ENCODE measurements at places on chromosomes 2 and 18.

GRCh38 chr2:21947046-21947445, 823.3 kb downstream of the TDRD15 start:
- no peak for DNase-seq

DNA sequence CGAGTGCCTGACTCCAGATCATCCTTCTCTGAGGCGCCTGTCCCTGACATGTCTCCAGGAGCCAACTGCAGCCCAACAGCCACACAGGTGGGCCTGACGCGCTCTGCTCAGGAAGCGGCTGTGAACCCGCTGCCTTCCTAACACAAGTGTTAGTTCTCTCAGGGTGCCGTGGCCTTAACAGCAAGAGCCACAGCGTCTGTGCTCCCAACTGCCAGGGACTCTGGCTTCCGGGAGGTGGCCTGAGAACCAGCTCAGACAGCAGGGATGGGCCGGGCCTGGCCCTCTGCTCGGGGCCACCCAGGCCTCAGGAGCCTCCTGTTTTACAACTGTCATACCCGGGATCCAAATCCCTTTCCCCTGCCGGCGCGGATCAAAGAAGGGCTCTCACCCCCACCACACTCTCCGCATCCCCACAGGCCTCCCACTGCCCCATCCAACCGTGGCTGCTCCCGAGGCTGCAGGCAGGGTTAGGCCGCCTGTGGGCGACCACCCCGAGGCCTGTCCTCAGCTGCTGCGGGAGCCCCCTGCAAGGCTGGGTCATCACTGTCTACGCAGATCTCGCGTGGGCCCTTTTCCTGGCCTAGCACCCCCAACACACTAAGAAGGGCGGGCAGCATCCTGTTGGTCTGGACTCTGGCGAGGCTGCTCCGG, 114.2 kb upstream of the ZNF236 start:
- DNase-seq, result no peak

GRCh38 chr2:173524256-173524955, 169.7 kb downstream of the CDCA7 start:
- no peak for DNase-seq

- peak; percentile 86 for DNase-seq
Measured at GRCh38 chr18:48767090-48767690, 183.6 kb downstream of the SMAD7 start.

DNA sequence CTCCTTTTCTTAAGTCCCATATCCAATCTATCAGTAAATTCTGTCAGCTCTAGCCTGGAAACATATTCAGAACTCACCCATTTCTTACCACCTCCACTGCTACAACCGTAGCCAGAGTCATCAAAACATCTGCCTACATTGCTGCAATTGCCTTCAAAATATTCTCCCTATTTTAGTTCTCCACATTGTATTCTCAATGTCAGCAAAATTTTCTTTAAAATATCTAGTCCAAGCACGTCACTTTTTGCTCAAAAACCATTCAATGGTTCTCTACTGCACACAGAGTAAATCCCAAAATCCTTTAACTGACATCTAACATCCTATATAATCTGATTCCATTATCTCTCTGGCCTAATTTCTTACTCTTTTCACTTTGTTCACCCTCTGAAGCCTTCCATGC, 68.5 kb upstream of the ERBB4 start:
- no peak for DNase-seq

DNA sequence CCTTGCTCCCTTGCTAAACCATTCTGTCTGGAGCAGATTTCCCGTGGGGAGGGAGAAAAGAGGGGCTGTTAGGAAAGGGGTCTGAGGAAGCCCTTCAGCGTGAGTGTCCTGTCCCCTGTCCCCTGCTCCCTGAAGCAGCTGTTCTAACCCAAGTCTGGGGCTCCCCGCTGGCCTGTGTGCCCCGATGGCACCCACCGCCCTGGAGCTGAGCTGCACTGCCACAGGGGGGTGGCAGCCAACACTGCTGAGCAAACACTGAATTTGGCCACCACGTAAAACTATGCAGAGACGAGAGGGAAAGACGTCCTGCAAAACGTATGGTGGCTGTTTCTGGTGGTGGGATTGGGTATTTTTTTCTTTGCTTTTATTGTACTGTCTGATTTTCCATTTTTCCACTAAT, 17.9 kb downstream of the KCNG2 start:
- DNase-seq, result no peak

DNA sequence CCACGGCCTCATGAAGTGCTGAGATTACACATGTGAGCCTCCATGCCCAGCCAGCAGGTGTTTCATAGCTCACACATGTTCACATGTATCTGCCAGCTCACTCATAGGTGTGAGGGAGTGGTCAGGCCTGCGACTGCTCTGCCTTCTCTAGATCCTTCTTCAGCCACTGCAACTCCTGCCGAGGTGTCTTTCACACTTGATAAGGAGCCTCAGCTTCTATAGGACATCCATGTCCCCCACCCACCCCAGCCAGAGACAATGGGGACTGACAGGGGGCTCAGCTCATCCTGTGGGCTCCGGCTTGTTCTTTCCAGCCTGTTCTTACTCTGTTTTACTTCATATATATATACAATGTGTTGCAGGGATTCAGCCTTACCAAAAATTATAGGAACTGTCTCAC, 286.5 kb upstream of the MGAT5 start:
- no peak for DNase-seq

GRCh38 chr2:160608599-160608998, 115.0 kb upstream of the RBMS1 start:
- DNase-seq, result no peak

GRCh38 chr2:173187941-173188788, 112.5 kb downstream of the MAP3K20 start:
- peak; percentile 78 for DNase-seq

DNA sequence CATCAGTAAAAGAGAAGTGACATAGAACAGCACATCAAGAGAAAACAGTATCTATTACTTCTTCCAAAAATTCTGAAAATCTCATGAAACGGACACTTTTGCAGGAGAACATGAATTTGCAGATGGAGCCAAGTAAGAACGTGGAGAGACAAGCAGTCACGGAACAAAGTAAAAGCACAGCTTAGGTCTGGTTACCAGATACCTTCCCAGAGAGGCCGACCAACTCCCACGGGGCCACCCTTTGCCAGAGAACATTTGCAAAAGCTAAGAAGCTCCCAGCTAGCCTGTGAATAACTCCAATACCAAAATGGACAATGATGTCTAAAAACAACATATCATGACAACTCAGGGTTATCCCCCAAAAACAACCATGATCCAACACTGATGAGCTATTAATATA, 38.9 kb downstream of the THAP4 start:
- peak; percentile 54 for DNase-seq

DNA sequence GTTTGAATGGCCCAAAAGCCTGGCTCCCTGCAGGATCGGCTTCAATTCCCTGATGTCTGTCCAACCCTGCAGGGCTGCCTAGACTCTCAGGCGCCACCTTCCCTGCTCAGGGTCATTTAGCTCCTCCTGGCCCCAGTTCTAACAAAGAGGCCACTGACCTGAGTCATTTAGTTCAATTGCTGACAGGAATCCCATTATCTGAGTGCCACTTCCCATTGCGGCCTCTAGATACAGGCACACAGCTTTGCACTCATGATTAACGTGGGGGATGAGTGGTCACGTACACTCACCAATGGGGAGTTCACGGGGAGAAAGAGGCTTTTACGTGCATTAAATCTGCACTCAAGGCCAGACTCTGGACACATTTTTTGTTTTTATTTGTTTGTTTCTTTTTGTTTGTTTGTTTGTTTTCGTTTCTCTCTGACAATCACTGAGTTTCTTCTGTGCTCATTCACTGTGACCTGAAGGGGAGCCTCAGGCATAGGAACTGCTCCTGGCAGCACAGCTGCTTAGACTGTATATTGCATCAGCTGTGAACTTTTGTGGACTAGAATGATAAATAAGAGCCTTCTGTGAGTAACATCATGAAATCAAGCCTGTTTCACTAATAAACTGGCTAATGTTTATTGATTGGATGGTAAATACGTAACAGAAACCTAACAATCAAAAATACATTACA, 118.9 kb upstream of the CTNNA2 start:
- DNase-seq, result no peak

DNA sequence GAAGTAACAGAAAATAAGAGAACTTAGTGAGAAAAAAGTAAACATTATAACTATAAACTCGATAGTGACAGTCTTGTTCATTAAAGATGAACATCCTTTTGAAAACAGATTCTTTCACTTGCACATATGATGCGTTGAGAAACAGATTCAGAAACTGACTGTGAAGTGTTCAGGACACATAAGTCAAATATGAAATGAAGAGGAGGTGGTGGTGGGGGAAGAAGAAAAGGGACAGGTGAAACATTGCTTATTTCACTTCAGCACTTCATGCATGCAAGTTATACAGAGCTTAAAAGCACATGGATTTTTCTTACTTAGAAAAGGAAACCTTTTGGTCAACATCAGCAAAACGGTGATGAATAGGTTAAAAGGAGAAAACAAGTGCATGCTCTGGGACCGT, 42.5 kb downstream of the STAT4 start:
- DNase-seq, result no peak

- DNase-seq, result no peak
Measured at GRCh38 chr2:63679252-63679855, 90.6 kb downstream of the MDH1 start.

DNA sequence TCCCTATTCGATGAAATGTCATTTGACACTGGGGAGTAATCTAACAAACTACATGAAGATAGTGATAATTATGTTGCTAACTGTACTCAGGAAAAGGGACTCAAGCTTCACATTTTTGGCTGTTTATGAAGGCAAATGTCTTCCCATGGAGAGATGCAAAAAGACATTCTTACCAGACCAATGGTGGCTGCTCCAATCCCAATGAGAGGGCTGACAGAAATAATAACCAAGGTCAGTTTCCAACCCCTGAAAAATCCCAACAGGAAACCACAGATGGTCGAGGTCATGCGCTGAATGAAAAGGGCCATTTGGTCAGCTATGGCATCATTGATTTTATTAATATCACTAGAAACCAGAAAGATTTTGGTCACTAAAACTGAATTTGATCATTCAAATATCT, 37.6 kb downstream of the ABCB11 start:
- no peak for DNase-seq

DNA sequence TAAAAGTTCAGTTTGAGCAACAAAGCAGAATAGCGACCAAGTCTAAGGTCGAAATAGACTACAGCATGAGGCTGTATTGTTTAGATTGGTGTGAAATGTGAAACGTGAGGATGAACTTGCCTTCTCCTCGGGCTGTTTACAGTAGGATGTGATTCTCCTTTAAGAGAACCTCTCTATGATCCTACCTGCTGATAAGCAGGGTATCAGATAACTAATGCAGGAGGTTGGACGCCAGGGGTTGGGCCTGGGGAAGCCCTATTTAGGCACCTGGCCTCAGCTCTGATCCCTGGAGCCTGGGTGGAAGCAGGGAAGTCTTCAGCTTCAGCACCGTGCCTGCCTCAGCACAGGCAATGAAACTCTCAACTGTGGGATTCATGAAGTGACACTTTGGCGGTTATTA, 11.4 kb downstream of the CRYGD start:
- DNase-seq, result no peak

- peak; percentile 68 for DNase-seq
Measured at GRCh38 chr2:216328347-216328746, 43.9 kb downstream of the MARCHF4 start.

GRCh38 chr2:17326717-17327116, 191.5 kb downstream of the RAD51AP2 start:
- no peak for DNase-seq

DNA sequence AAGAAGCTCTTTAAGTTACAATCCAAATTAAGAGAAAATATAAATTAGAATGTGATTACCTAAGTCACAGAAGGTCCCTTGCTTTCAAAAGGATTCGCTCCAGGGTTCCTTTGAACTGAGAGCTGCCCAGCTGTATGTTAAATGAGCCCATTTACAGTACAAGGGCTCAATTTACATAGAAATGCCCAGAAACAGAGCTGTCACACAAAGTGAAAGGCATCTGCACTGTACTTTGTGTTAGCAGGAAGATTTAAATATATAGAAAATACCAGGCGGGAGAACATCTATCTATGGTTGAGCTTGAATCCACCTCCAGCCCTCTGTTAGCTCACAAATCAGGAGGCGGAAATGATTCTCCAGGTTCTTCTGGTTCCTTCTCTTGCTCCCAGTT, 272.9 kb downstream of the PAX3 start:
- no peak for DNase-seq

- no peak for DNase-seq
Measured at GRCh38 chr18:136433-136832, 21.9 kb upstream of the USP14 start.

DNA sequence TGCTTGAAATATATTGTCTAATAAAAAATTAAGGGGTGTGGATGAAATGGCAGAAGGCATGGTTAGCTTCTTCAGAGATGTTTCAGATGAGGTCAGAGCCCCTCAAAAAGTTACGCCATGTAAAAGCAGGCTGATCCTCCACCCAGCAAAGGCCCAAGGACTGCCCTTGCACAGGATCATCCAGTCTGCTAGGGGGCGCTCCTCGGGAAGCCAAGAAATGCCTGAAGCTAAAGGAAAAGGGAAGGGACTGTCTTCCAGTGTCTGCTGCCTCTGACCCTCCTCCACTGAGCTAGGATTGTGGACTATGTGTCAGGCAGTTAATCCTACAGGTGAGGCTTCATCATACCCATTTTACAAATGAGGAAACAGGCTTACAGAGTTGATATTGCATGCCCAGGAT, 33.8 kb upstream of the TEX51 start:
- no peak for DNase-seq

- peak; percentile 19 for DNase-seq
Measured at GRCh38 chr2:182817558-182817957, 48.9 kb downstream of the FRZB start.

DNA sequence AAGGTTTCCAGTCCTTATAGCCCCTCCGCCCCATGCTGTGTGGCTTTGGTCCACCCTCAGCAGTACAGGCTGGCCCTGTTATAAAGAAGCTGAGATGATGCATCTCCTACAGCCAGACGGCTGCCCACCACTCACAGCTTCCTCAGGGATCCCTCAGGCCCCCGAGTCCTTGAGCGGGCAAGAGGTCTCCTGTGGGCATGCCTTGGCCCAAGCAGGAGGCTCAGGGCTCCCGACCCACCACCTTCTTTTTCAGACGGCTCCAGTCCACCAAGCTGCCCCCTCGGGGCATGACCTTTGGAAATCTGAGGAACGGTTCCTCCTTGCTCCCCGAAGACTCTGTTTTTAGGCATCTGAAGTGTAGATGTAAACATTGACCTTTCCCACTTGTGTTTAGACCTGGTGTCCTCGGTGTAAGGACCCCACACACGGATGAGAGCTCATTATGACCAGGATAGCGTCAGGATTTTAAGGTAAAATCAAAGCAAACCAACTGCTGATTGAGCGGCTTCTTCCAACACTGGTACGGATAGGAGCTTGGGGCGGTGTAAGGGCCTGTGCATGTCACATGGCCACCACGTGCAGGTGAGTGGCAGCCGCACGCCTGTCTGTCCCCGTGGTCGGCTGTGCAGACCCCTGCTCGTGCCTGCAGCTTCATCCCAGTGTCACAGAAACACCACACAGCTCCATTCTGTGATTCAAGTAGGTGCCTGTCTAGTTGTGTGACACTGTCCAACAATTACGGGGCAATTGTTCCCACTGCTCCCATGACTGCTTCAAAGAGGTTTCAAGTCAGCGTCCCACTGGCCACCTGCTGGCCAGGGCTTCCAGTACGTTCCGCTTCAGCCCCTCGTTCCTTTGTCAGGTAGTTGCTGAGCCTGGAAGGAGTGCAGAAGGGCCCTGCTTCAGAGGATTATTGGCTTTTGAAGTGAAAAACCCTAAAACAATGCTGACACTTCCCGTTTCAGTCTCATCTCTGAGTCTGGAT, 74.7 kb downstream of the NDUFA10 start:
- no peak for DNase-seq

- peak; percentile 8 for DNase-seq
Measured at GRCh38 chr2:163802284-163802683, 66.5 kb upstream of the FIGN start.

- peak; percentile 99 for DNase-seq
Measured at GRCh38 chr2:237500681-237501424, 13.8 kb downstream of the MLPH start.

GRCh38 chr2:108212671-108213070, 27.1 kb upstream of the SULT1C3 start:
- no peak for DNase-seq

Measured in choroid plexus epithelial cell (primary cell).